Urothelium cell line (cell line): ENCODE measurements at places on chromosomes 13 and 19.

DNA sequence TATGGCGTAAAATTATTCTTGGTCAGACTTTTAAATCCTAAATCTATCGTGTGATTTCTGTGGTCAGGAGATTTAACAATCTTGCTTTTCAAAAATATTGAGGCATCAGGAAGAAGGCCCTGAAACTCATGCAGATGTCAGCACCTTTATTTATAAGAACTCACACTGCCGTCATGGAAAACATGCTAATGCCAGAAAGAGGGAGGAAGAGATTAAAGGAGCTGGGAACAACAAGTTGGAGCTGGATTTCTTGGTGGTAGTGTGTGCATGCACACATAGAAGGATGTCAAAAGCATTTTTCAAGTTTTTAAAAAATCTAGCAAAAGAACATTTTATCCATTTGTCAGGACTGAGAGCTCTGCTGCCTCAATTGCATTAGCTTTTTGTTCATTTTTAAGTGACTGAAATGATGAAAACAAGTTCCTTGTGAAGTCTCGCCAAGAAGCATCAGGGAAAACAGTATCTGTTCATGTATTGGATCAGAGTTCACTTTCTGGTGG is 342.5 kb downstream of the SPRY2 start:
- no peak for DNase-seq

DNA sequence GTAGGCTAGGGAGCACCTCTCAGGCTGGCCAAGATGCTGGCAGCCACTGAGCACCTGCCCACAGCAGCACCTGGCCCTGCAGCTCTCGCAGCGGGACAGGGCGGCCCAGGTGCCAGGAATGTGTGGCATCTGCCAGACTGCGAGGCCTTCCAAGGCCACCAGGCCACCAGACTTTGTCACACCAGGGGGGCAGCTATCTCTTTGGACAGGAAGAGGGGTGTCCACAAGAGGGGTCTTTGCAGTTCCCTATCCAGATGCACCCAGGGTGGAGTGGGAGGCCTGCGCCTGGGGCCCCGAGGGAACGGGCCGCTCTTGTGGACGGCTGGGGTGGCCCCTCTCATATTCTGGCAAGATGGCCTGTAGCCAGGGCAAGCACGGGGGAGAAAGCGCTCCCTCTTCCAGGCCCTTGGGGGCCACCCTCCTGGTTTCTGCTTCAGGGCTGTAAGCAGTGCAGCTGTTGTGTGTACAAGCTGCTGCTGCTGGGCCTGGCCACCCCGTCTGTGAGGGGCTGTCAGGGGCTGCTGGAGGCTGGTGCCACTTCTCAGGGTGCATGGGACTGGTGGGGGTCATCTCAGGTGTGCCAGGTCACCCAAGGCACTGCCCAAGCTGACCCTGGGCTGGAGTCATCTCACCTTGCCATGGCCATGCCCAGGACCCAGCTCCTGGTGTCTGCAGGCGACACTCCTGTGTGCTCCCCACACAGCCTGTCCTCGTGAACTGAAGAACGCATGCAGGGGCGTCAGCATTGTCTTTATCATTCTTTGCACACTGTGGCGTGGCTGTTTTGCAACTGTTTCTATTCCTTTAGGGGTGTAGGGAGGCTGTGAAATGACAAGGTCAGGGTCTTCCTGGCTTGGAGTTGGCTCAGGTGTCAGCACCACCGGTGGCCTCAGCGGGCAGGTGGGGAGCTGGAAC is 1.8 kb downstream of the TEX29 start:
- no peak for DNase-seq

DNA sequence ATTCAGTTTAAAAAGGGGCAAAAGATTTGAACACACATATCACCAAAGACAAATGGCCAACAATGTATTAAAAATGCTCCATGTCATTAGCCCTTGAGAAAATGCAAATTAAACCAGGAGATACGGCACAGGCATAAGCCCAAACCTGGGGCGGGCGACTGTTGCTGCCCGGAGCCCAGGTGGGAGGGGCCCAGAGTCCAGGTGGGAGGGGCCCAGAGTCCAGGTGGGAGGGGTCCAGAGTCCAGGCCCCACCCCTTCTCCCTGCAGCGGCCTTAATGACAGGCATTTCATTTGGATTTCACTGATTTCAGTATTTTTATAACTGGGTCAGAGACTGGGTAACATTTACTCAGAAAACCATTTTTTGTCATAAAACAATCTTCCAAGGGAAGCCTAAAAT is 78.2 kb downstream of the RASA3 start:
- peak; percentile 55 for DNase-seq

- DNase-seq = no peak
Measured at GRCh38 chr19:54661846-54662481, 821 bp upstream of the LILRB4 start.
